H1 (cell line): ENCODE measurements at places on chromosomes 3 and 15.

DNA sequence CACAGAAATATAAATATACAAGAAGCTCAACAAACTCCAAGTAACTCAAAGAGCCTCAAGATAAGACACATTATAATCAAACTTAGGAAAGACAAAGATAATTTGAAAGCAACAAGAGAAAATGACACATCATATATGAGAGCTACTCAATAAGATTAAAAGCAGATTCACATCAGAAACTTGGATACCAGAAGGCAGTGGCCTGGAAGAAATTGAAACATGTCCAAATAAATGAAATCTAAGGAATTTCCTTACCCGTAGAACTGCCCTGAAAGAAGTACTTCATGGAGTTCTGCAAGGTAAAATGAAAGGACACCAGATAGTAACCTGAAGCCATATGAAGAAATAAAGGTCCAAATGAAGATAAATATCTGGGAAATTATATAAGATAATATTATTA lies 113.9 kb downstream of the LSAMP start:
- DNase-seq, result no peak

- no peak for DNase-seq
These were observed 38.4 kb upstream of the RBP1 start for GRCh38 chr3:139577909-139578308.

- no peak for DNase-seq
These were observed at the start of gene TM4SF18 for GRCh38 chr3:149333176-149333859. TSS of gene TM4SF18 (minus strand) at chr3:149333636. CDS start at chr3:149333382, 254 bp downstream.

- peak; percentile 64 for DNase-seq
These were observed 1.1 kb downstream of the ZBTB47 start for GRCh38 chr3:42654331-42655201.

DNA sequence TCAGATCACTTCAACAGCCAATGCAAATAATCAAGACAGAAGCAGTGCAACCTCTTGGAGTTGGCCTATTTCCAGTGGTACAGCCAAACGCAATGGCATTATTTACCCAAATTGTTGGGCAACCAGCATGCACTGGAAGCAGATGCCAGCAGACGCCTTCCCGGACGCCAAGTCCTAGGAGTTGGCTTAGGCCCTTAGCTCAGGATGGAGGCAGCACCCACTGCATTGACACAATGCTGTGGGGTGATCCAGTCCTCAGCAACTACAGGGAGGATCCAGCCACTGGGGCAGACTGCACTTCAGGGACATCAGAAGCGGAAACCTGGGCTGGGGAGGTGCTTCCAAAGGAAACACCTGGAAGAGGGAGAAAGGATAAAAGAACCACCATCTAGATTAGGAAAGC lies 290.4 kb downstream of the FAM43A start:
- DNase-seq, result peak; percentile 24

DNA sequence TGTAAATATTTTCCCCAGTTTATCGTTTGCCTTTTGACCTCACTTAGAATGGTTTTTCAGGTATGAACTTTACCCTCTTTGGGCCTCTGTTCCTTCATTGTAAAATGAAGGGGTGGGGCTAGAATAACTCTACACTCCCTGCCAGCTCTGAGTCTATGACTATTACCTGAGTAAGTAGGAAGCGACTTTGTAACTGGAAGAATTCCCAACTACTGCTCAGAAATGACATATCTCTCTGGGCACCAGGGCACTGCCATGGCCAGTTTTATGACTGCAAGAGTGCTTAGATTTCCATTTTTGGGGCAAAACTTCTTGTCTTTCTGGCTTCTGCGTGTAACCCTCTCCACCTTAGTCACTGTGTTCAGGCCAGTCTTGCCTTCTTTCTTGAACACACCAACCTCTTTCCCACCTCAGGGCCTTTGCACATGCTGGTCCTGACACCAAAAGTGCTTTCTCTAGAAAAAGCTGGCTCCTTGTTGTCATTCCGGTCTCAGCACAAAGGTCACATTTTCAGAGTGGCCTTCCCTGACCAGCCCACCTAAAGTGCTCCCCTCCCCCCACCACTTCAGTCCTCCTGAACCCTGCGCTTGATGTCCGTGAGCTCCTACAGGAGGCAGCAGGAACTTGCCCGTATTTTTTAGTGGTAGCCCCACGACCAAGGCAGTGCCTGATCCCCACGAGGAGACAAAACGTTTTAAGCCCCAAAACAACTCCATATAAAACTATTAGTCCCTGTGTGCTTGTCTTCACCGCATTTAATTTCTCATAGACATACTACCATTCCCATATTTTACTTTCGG lies 25.6 kb downstream of the CDCP1 start:
- no peak for DNase-seq

GRCh38 chr15:63402498-63403253 lies 21.0 kb upstream of the CA12 start:
- DNase-seq, result no peak

DNA sequence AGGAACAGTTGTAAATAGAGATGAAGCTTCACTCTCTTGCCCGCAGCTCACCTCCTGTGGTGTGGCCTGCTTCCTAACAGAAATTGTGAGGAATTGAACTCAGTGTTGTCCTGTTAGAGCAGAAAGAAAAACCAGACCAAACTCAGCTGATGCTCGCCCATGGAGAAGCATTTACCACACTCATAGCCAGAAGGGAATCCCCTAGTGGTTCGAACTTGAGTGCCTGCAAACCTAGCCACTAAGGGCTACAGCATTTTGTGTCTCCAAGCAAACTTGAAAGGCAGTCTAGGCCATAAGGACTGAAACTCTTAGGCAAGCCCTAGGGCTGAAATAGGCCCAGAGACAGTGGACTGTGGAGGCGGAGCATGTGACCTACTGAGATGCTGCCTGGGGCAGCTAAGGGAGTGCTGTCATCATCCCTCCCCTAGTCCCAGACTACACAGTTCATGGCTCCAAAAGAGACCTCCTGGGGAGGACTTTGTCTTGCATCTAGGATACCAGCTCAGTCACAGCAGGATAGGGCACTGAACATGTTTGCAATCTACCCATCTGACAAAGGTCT lies 44.5 kb upstream of the MCTP2 start:
- no peak for DNase-seq

DNA sequence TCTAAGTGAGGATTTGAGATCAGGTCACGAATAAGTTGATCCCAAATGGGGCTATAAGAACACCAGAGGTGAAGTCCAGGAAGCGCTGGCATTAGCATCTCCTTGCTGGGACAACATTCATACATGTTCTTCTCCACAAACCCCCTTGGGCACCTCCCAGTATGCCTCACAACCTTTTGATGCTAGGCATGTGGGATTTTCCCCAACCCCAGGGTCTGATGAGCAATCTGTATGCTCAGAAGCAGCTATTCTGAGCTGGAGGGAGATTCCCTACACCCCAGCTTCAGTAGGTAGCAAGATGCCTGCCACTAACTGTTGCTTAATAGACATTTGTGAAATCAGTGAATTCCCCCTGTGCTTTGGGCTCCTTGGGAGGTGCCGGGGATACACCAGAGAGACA lies 32.2 kb downstream of the SLC6A11 start:
- DNase-seq, result no peak

DNA sequence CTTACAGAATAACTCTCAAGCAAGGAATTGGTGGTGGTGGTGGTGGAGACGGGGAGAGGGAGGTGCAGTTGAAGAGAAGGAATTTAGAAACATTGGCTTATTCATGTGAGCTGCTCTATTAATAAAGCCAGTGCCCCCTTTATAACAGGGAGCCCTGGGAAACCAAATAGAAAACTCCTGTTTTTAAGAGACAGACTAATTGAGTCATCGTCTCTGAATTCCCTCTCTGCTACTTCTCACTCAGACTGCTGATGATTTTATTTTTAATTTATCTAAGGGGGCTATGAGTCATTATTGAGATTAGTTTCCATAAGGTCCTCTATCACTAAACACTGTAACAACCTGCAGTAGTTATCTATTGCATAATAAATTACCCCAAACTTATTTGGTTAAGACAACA lies 145.9 kb upstream of the GALNT15 start:
- no peak for DNase-seq

DNA sequence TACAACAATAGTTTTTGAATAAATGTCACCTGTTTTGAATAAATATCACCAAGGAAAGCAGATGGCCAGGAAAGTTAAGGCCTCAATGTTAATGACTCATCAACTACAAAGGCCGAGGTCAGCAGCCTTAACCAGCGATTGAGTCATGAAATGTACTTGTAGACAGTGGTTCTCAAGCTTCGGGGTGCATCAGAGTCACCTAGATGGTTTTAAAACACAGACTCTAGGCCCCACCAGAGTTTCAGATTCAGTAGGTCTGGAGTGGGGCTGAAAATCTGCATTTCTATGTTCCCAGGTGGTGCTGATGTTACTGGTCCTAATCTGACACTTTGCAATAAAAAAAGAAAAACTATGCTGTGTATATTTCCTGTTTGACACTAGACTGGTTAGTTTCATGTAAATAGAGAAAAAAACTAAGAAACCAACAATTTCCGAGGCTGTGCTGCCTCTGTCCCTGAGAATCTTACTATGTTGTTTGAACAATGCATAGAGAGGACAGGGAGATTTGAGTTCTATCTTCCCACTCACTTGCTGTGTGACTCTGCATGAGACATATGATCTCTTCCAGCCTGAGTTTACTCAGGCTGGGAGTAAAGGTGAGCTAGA lies 9.8 kb downstream of the RAB27A start:
- no peak for DNase-seq

DNA sequence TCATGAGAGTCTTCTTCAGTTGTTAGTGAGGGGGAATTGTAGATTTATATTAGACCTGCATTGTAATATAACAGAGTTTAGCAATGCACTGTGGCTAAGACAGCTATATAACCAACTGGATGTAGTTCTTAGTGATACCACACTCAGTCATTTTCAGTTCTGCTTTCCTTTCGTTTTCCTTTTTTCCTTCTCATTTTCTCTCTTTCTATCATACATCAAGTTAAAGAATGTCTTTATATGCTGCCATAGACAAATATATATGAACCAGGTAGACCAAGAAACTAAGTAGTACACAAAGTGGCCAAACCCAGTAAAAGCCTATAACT lies 43.7 kb upstream of the CD47 start:
- DNase-seq, result no peak

DNA sequence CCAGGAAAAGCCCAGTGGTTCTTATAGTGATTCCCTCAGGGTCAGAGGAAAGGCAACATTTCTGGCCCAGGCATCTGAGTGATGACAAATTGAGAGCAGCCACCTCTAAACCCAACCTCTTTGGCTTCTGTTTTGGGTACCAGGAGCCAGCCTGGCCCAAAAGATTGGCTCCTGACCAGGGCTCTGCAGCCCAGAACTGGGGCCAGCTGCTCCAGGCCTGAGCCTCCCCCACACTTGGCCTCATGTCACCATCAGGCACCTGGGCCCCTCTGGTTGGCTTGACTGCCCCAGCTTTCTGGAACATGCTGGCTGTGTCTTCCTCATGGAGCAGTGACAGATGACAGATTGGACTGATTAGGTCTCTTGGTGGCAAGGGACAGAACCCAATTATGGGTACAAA lies 26.0 kb upstream of the HCN4 start:
- DNase-seq, result no peak

DNA sequence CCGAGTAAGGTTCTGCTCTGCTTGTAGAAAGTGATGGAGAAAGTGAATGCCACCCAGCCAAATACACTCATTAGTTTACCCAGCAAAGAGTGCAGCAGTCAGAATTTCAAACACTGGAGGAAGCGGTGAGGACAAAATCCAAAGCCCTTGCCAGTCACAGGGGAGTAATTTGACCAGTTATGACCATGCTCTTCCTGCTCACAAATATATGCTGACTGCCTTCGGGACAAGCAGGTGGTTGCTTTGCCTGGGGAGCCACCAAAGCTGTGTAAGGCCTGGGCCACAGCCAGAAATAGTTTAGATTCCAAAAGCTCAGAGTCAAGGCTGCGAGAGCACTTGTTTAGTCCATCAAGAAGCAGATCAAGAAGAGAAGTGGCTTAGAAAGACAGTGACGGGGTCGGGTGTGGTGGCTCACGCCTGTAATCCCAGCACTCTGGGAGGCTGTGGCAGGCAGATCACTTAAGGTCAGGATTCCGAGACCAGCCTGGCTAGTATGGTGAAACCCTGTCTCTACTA lies 51.0 kb upstream of the ATP13A3 start:
- DNase-seq, result no peak

DNA sequence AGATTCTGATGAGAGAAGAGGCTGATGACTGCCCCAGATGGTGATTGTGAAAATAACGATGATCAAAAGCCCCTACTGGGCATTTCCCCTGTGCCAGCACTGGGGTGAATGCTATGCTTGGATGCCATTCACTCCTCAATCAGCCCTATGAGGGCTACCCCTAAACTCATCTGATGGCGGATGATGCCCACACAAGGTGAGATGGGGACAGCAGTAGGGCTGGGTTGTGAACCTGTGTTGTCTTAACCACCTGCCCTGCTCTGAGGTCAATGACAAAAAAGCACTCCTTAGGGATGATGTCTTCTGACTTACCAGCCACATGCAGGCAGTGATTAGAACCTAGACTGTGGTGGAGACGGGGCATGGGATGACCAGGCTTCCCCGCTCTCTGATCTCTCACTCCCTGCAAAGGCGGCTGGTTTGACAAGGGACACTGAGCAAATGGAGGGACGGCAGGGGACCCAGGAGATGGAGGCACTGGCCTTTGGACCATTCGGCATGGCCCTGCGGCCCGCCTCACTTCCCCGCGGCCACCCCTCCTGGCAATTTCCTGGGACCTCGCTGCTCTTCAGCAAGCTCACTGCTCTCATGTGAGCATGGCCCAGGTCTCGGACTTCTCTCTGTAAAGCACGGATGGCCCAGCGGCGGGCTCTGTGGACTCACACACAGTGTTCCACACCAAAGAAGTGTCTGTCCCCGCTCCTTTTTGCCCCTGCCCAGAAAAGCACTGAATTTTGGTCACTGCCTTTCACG lies 251.4 kb upstream of the LYSMD4 start:
- DNase-seq, result no peak

- DNase-seq, result no peak
These were observed 241.0 kb downstream of the NSUN3 start for GRCh38 chr3:94303897-94304296.

DNA sequence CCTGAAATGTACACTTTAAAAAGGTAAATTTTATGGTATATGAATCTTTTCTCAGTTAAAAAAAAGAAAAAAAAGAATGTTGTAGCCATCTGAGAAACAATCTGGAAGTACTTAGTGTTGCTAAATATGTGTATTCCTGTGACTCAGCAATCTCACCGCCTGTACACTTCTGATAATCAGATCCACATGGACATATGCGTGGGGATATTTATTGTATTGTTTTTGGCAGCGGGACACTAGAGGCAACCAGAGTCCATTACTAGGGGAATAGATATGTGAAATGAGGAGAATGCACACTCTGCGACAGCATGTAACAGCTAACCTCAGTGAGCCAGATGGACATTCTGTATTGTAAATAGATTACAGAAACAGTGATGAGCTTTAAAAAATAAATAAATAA lies 65.4 kb downstream of the AQP9 start:
- no peak for DNase-seq

GRCh38 chr15:36982430-36982829 lies 117.9 kb downstream of the MEIS2 start:
- no peak for DNase-seq
